T-helper 2 cell (primary cell): ENCODE measurements at places on chromosomes 2 and 18.

GRCh38 chr2:128628206-128628605, 309.5 kb upstream of the HS6ST1 start:
- no peak for DNase-seq

DNA sequence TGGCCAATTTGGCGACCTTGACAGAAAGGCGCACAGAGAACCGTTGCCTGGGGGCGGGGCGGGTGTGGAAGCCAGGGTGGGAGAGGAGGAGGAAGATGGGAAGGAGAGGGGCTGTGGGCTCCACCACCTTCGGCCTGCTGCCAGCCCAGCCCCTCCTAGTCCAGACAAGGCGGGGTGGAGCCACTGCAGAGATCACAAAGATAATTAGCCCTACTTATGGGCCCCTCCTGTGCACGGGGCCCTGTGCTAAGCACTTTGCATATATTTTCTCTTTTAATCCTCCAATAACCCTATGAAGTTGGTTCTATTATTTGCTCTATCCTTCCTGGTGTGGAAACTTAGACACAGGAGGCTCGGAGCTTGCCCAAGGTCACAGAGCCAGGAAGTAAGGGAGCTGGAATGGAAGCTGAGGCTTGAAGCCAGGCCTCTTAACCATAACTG, 13.7 kb upstream of the ECEL1 start:
- no peak for DNase-seq

DNA sequence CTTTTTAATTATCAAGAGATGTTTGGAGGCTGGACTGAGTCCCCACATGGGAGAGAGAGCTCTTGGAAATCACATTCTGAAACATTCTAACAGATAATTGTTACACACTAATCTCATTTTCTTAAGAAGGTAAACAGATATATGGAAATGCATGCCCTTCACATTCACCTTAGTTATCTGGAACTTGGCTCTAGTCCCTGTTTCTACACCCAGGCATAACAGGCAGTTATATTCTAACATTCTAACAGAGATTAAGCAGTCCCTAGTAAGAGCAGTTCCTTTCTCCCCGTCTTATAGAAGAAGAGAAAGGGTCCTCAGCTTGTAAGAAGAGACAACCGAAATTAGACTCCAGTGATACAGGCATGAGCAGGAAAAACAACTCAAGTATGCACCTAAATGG, 385.4 kb downstream of the SOX11 start:
- no peak for DNase-seq

DNA sequence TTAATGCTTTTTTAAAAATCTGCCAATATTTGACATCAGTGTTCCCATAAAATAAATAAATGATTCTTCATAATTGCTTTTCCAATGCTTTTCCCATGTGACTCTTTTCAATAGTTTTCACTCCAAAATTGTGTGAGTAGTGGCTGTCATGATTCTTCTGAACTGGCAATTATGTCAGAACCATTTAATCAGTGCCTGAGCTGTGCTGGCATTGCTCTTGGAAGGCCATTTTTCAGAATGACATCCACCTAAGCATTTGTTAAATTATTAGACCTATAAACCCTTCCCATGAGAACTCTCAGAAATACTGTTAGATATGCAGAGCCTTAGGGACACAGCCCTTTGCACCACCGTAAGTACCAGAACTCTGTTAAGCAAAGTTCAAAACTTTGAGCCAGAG, 334.9 kb upstream of the RAB12 start:
- DNase-seq = no peak

GRCh38 chr18:10860928-10861327, 288.4 kb downstream of the PIEZO2 start:
- no peak for DNase-seq

- DNase-seq = no peak
Observed at GRCh38 chr18:29596959-29597358, 1420.0 kb upstream of the CDH2 start.

- DNase-seq = no peak
Observed at GRCh38 chr18:52907543-52908308, 567.7 kb downstream of the DCC start.

GRCh38 chr2:72896446-72896845, 9.2 kb downstream of the SPR start:
- no peak for DNase-seq

DNA sequence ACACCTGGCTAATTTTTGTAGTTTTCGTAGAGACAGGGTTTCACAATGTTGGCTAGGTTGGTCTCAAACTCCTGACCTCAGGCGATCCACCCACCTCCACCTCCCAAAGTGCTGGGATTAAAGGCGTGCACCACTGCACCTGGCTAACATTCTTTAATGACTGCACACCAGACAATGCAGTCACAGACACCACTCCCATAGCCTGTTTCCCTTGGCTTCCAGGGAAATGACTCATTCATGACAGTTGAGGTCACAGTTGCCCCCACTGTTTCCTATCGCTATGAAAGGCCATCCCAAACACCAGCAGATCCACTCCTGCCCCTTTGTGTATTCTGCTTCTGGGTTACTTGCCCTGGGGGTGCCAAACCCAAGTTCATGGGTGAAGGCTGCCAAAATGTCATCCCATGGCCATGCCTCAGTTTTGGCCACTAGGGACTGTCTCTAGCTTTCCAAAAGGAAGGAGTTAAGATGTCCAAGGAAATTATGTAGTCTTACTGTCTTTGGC, 8.7 kb downstream of the CHMP1B start:
- no peak for DNase-seq

DNA sequence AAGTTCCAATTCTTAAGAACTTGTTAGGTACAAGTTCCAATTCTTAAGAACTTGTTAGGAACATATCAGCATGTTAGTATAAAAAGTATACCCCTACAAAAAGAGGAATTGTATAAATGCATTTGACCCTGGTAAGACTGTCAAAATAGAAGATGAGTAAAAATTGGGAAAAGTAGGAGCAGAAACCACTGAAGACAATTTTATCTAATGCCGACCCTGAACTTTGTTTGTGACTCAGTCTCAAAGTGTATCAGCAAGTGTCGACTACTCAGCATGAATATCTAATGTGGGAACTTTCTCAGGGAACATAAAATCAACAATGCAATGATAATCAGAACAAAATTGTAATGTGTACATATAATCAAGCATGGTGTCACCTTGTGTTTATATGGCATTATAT, 583 bp upstream of the CD226 start:
- no peak for DNase-seq

DNA sequence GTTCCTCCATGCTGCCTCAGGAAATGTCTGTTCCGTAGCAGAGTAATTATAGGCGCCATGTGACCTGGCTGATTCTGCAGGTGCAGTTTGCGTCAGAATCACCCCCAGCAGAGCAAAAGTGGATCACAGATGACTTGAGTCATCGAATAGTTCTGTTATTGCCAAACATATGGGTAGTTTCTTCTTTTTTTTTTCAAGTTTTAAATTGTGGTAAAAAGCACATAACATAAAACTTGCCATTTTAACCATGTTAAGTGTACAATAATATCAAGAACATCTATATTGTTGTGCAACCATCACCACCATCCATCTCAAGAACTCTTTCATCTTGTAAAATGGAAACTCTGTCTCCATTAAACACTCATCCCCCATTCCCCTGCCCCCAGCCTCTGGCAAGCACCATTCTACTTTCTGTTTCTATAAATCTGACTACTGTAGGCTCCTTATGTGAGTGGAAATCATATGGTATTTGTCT, 177.7 kb upstream of the TWIST2 start:
- no peak for DNase-seq
